ENCODE measurements at places on chromosomes 4 and X. TPM values are rescaled to one million over a fixed set of nuclear protein-coding genes. Genes with fewer than 3 reads are reported as not detected.

RUFY3 gene
- 19.0 TPM for total RNA-seq

TMSB15A gene
- total RNA-seq = 5.3 TPM

CSAG3 gene
- not detected for total RNA-seq

CENPVL1 gene
- not detected for total RNA-seq

SLC25A5 gene
- 483 TPM for total RNA-seq

PHF8 gene
- total RNA-seq = 11.7 TPM

SH3TC1 gene
- 22.2 TPM for total RNA-seq

C4orf36 gene
- total RNA-seq = 1.5 TPM

ZDHHC15 gene
- under 0.01 TPM for total RNA-seq

SLC26A1 gene
- total RNA-seq = 0.16 TPM

GYPE gene
- under 0.01 TPM for total RNA-seq

EGFL6 gene
- under 0.01 TPM for total RNA-seq

SGMS2 gene
- total RNA-seq = 81.9 TPM

NXF2B gene
- total RNA-seq = not detected

PGAM4 gene
- not detected for total RNA-seq

ACE2 gene
- total RNA-seq = not detected

MSL3 gene
- total RNA-seq = 12.9 TPM

S100G gene
- not detected for total RNA-seq

RIBC1 gene
- total RNA-seq = 0.33 TPM

GPC4 gene
- total RNA-seq = 8.5 TPM

VCX3B gene
- not detected for total RNA-seq

HTR2C gene
- not detected for total RNA-seq

FAM120C gene
- 7.1 TPM for total RNA-seq

FAT4 gene
- 18.5 TPM for total RNA-seq

RAB41 gene
- not detected for total RNA-seq

GSX2 gene
- total RNA-seq = not detected

EXOSC9 gene
- 35.0 TPM for total RNA-seq

EVC2 gene
- 5.6 TPM for total RNA-seq

CPLX1 gene
- total RNA-seq = 1.8 TPM

GPR143 gene
- total RNA-seq = 27.1 TPM

MAOB gene
- total RNA-seq = 7.6 TPM

RNF128 gene
- total RNA-seq = 3.3 TPM

OPRPN gene
- not detected for total RNA-seq

CRMP1 gene
- 6.6 TPM for total RNA-seq
